ENCODE measurements at places on chromosomes 1 and 21.
A peak's percentile ranks its signal among the peaks of the same experiment; 100 is the strongest.

DNA sequence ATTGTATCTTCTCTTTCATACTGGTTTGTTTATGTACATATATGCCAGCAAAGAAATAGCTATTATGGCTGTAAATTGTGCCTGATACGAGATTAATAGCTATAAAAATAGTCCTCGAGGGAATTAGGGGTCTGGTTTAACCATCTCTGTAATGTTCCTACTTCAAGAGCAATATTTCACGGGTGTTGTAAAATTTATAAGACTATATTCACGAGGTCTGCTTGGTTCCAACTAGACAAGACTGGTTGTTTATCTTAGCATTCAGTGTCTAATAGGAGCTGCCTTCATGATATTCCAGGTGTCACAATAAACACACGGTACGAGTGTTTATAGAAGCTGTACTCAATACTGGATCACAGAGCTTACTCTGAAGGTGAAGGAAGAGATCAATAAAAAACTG is 389.9 kb downstream of the SIPA1L2 start:
- no peak for DNase-seq

DNA sequence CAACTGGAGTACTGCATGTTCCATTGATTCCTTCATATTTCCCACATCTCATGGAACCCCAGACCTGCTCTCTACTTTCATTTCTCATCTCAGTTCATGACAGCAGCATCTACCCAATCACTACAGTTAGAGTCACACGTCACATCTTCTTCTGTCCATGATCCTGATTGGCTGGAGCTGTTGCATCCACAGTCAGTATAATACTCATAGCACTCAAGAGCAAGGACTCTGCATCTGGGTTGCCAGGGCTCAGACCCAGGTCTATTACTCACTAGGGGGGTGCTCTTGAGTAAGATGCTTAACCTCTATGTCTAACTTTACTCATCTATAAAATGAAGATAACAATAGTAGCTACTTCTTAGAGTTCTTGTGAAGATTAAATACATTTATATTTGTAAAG is 4.4 kb upstream of the XPR1 start:
- no peak for DNase-seq

DNA sequence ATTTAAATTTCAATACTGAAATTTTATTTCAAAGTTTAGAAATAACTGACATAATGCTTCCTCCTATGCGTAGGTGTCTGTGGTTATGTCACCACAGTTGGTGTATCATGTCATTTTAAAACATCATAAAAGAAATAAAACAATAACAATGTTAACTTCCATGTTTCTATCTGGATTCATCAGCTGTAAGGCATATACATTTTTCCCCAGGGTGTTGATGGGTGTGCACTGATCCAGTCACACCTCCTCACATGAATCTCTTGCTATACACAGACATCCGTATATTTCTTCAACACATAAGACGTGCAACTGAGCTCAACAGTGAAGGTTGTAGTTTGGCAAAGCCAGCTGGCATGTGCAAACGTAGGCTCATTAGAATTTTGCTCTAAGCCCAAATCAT is 6.2 kb downstream of the KCNA3 start:
- peak; percentile 73 for DNase-seq

- DNase-seq: peak; percentile 21
Measured at GRCh38 chr21:35582731-35583130, 477.6 kb downstream of the SETD4 start.

- peak; percentile 83 for DNase-seq
Measured at GRCh38 chr1:8540261-8540941, 222.5 kb downstream of the SLC45A1 start.

DNA sequence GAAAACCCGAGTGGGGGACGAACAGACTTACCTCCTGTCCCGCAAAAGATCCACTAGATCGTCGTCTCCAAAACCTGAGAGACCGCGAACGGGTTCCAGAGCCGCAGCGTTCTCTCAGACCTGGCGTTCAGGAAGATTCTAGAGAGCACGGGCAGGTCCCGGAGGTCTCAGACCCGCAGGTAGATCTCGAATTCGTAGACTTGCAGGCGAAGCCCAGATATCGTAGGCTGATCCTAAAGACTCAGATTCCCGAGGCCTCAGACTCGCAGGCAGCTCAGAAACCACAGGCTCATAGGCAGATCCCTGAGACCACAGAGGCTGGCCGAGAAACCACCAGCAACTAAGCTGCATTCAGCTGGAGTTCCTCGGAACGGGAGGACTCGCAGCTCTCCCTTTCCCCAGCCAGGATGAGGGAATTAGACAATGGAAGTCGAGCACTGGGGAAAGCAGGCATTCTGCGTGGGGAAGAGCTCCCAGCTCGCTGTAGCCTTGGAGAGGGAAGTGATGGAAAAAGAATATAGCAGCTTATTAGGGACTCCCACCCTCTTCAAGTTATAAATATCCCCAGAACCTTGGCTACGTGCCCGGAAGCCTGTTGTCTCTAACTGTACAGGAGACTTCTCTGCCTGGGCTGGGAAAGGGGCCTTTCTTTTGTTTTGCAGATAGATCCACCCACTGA is at the start of gene ZNF436:
ZNF436 (minus strand) TSS at position 502 of the 679 bp plus-strand sequence. CDS start 1,831 bp downstream, outside the sequence.
- DNase-seq: peak; percentile 42

GRCh38 chr1:39995973-39996393 is 41.0 kb downstream of the MFSD2A start:
- DNase-seq: no peak

DNA sequence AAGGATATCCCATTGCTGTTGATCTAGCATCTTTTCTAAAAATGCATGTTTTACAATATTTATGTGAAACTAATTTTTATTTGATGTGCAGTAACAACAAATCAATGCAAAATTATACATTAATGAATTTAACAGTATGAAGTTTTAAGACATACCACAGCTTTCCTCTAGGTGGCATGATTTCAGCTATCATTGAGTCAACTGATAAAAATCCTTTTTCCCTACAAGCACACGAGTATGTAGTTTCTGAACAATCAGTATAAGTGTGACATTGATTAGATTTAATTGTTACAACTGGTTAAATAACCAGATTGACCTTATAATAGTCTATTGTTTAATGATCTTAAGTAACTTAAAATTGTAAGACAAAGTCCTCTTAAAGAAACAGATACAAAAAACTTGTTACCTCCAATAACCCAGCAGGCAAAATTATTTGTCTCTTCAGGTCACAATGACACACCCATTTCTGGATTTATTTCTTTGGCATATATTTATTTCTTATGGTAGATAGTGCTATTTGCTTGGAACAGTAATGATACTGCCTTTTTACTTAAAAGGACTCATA is 5.8 kb upstream of the TGFB2 start:
- peak; percentile 19 for DNase-seq

DNA sequence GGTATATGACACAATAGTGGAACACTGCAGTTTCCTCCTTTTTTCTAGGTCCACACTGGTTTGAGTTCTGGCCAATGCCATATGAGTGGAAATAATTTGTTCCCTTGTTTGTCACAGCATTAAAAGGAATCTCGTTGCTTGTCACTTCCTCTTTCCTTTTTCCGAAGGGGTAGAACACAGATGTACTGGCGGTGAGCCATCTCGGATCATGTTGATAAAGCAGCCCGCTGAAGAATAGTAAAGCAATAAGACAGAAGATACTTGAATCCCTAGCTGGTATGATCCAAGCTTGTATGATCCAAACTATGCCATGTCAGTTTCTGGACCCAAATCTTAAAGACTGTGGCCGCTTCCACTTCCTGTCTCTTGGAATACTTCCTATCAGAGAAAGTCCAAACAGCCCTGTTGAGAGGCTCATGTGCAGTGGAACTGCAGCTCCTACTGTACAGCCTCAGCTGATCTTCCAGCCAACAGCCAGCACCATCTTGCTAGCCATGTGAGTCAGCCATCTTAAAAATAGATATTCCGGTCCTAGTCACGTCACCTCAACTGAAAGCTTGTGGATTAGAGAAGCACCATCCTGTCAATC is 40.3 kb downstream of the CFHR5 start:
- DNase-seq: no peak

- peak; percentile 14 for DNase-seq
Measured at GRCh38 chr1:91697861-91698260, 188.1 kb downstream of the TGFBR3 start.

DNA sequence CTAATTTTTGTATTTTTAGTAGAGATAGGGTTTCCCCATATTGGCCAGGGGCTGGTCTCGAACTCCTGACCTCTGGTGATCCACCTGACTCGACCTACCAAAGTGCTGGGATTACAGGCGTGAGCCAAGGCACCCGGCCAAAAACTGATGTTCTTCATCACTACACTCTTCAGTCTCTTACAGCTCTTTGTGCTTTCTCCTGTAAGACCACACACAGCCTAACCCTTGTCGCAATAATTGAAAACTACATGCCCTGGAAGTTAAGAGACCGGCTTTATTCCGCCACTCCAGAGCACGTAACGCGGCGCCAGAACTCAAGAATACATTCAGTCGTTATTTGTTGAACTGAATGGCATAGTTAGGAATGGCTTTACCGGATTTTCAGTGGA is 552 bp downstream of the GPATCH4 start:
- peak; percentile 3 for DNase-seq

- DNase-seq: peak; percentile 27
Measured at GRCh38 chr1:65069011-65069565, 78.9 kb upstream of the AK4 start.

GRCh38 chr1:13662493-13662892 is 37.5 kb upstream of the PRDM2 start:
- peak; percentile 35 for DNase-seq

DNA sequence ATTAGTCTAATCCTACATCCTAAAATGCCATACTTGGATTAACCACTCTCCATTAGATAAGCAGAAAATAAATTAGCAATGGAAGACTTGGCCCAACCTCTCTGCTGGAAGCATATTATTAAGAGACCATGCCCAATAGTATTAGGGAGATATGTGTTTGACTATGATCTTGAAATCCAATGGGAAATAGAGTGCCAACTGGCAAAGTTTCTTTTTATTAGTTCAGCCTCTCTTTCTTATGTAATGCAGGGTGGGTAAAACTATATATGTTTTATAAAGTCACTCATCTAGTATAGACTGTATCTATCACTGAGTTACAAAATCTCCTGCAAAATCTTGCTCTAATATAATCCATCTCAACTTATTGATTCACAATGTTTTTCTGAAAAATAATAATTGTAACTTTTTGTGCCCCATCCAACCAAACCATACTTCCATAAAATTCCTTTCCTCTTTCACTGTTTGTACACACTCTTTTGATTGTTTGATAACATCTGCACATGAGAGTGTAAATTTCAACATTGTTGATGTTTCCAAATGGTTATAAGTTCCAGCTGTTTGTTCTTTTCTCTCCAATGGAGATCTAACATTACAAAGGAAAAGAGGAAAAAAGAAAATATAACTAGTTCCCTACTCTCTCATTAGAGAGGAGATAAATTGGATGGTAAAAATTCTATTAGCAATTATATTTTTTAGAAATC is 408.1 kb upstream of the ADGRL2 start:
- no peak for DNase-seq

- DNase-seq: no peak
Measured at GRCh38 chr1:117760069-117760468, 154.2 kb downstream of the TENT5C start.

DNA sequence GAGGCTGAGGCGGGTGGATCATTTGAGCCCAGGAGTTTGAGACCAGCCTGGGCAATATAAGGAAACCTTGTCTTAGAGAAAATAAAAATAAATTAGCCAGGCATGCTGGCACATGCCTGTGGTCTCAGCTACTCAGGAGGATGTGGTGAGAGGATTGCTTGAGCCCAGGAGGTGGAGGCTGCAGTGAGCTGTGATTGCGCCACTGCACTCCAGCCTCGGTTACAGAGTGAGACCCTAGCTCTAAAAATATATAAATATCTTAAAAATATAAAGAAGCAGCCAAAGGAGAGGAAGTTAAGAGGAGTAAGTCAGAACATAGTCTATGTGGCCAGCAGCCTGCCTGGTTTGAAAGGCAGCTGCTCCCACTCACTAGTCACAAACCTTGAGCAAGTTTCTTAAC is 4.5 kb upstream of the IL10RB start:
- peak; percentile 30 for DNase-seq

DNA sequence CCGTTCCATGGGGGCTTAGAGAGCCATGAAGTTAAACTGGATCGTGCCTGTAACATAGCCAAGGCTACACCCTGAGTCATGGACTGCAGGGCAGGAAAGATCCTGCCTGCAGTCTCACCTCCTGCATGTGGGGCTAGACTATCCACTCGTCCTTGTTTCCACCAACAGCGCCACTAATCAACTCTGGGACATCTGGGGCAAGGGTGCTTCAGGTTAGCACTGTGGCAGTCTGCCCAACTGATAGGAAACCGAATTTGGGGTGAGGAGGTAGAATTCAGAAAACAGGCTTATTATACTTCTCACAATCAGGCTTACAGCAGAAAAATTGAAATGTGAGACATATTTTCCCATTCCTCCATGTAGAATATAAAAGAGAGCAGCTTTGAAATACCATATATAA is 85.2 kb upstream of the ADAM30 start:
- DNase-seq: no peak

DNA sequence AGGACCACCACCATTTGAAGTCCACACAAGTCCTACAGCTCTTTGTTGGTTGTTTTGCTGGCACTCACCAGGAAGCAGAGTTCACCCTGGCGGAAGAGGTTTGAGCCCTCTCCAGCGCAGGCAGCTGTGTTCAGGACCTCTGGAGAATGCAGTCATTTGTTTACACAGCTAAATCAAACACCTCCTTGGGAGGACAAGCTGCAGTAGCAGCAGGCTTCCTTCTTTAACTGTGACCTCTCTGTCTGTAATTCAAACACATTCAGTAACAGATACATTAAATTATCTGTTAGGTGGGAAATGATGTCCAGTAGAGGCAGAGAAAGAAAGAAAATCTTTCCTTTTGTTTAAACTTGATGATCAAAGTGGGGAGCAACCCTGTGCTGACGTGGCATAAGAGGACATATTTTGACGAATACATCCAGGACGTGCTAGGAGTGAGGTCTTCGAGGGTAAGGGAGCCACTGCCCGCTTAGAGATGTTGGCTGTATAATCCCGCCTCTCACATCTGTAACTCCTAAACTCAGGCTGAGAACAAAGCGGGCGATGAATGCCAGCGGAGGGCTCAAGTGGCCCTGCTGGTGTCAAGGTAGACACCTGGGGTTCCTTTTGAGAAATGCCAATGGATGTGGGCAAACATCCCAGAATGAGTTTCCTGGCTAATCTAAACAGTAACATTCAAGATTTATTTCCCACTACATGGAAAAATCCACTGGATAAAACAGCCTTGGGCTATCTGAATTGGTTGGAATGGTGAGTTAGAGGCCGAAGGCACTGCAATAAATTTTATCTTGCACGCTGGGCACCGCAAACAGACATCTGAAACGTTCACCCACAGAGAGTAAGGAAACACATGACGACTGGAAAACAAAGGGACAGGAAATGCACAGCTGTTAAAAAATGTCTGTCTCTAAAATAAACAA is 51.7 kb downstream of the ABCA4 start:
- DNase-seq: no peak

DNA sequence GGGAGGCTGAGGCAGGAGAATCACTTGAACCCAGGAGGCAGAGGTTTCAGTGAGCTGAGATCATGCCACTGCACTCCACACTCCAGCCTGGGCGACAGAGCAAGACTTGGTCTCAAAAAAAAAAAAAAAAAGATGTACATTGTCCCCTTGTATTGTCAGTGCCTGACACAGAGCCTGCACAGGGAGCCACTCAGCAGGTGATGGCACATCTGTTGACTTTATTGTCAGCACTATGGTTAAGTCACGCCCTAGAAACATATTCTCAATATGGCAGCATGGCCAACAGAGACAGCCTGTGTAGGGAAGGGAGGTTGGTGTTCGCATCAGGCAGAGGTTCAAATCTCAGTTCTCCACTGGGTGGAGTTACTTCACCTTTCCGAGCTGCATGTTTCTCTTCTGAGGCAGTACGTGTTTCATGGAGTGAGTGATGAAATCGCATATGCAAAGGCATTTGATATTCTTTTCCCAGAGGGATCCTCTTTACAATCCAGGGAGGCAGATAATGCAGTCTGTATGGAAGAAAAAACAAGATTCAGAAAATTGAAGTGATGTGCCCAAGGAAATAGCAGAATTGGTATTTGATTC is 20.6 kb downstream of the LAMC2 start:
- DNase-seq: no peak
